ENCODE measurements at places on chromosomes 6 and 20.
A peak's percentile ranks its signal among the peaks of the same experiment; 100 is the strongest.

GRCh38 chr6:26331218-26332073 lies 33.6 kb upstream of the BTN3A2 start:
- DNase-seq = peak; percentile 73

GRCh38 chr6:130037207-130037811 lies 18.9 kb downstream of the L3MBTL3 start:
- DNase-seq = peak; percentile 37

GRCh38 chr20:55255016-55255415 lies 750.3 kb downstream of the CBLN4 start:
- DNase-seq = no peak

DNA sequence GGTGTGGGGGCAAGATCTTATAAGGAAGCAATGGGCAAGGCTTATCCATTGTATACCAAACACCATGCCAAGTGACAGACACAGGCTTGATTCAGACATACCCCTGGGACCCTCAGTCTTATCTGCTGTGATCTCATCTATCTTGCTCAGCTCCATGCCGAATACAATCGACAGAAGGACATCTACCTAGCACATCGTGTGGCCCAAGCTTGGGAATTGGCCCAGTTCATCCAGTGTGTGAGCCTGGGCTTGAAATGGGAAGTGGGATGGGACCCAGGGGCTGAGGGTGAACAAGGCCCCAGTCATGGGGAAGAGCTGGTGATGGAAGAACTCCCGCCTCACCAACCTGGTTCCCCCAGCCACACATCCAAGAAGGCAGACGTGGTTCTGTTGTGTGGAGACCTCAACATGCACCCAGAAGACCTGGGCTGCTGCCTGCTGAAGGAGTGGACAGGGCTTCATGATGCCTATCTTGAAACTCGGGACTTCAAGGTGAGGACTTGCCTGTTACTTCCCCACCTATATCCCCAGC lies 1.9 kb downstream of the SMPD2 start:
- no peak for DNase-seq

DNA sequence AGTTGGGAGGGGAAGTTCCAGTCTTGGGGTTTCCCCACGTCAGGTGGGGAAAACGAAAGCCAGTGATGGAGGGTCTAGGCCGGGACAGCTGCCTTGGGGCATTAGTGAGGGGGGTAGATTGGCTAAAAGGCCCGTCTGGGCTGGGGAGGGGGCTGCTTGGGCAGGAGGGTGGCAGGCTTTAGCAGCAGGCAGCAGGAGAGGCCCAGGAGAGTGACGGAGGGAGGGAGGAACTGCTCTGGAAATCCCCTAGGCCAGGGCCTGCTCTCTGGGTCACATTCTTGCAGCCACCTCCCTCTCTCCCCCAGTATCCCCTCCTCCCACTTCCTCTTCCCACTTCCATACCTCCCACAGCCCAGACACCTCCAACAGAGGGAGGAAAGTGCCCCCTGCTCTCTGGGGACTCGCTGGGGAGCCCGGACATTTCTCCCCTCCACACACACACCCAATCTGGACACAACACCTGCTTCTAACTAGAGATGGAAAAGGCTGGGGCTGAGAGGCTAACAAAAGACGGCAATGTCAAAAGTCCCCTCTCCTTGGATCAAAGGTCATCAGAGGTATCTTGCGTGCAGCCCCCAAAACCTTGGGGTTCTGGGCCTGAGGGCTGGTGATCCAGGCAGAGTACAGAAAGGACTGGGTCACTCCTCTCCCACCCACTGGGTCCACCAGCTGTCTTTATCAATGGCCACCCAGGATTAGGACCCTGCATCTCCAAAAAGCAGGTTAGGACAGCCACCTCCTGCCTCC lies 1.8 kb downstream of the NFKBIE start:
- peak; percentile 73 for DNase-seq

DNA sequence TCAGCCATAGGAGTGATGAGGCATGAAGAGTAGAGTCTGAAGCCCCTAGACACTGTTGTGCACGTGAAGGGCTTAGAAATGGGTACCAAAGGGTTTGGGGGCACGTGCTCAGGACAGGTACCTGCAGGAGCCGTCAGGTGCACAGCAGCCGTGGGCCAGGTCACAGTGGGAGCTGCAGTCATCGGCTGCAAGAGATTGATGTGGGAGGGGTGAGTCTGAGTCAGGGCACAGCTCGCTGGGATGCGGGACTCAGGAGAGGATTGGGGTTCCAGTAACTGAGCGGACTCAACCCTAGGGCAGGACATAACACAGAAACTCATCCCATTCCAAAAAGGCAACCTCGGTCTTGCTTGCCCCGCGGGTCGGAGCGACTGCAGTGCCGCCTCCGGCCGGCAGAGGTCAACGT lies 1.1 kb downstream of the DLK2 start:
- peak; percentile 71 for DNase-seq

- no peak for DNase-seq
Observed at GRCh38 chr20:49587111-49587570, 19.2 kb upstream of the PTGIS start.

GRCh38 chr6:164216839-164217238 lies 802.3 kb downstream of the QKI start:
- DNase-seq = no peak

DNA sequence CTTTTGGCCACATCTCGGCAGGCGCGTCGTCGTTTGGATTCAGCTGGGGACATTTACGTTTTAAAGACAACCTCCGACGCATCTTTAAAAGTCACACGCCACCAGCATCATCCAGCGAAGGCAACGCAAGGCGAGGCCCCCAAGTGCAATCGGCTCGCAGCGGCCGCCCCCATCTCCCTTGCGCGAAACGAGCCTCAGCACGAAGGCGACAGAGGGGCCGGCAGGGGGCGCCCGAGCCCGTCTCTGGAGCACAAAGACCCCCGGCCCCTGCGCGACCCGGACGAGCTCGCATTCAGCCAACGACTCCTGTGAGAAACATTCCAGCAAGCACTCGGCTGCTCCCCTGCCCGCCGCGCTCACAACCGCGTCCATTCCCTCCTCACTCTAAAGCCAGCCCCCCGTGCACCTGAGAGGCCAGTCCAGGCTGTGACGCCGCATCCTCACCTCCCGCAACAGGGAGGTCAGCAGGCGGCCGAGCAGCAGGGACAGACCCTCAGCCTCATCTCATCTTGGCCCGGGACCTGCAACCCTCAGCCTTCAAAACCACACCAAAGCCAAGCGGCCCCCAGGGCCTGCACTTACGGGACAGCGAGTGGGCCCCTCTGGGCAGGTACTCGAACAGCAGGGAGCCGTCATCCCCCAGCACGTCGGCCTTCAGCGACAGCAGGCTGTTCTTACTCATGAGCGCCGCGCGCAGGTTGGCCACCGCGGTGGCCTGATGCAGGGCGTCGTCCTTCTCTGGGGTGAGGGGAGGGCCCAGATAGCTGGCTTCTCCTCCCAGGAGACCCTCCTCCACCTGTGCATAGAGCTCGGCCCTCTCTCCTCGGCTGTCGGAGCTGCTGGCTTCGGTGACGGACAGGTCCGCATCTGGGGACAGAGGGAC lies 35.8 kb downstream of the SLC2A4RG start:
- peak; percentile 37 for DNase-seq

GRCh38 chr6:1215023-1215422 lies 96.9 kb upstream of the FOXQ1 start:
- no peak for DNase-seq

DNA sequence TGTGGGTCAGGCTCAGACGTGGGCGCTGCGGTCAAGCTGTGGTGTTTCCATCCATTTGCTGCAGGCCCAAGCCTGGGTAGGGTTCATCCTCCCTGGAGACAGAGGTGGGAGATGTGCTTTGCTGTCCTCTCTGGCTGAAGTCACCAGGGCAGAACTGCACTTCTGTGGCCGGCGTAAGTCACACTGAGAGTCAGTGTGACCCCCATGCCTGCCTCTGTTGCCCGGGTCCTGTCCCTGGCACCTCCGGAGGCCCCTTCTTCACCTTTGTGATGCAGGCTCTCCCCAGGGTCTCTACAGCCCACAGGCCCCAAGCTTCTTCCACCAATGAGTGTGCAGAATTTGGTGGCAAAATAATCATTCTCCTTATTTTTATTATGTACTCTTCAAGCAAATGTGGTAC lies 53.8 kb upstream of the DACT2 start:
- DNase-seq = no peak

DNA sequence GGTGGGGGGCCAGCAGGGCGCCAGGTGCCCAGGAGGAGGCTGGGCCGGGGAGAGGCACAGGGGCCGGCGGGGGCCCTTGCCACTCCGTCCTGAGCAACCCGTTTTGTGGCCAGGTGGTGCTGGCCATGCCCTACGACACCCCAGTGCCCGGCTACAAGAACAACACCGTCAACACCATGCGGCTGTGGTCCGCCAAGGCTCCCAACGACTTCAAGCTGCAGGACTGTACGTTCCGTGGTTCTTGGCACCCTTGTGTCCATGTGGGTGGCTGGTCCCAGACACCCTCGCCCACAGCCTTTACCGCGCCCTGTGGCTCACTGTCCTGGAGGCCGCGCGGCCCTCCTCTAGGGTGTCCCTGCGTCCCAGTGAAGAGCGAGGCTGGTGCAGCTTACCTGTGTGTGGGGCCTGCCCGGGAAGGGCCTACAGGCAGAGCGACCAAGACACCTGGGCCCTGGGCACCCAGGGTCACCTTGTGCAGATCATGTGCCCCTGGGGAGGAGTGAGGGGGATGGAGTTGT lies 28.7 kb downstream of the PYGB start:
- DNase-seq = no peak

DNA sequence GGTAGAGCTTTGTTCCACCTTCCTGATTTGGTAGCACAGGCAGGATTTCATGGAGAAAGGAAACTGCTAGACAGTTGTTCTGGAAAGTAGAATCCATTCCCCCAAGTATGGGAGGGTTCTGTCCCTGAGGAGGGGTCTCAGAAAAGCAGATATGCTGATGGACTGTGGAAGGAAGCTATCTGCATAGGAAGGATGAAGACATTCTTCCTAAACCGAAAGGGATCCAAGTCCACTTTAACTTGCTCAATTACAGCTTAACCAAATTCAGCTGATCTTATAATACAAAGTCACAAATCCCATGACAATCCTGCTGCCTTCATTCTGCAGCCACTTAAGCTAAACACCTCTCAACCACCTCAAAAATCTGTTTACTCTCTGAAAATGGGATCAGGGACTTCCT lies 2.6 kb downstream of the MAN1A1 start:
- DNase-seq = no peak

GRCh38 chr6:158686791-158687381 lies 37.0 kb downstream of the SYTL3 start:
- DNase-seq = peak; percentile 84

DNA sequence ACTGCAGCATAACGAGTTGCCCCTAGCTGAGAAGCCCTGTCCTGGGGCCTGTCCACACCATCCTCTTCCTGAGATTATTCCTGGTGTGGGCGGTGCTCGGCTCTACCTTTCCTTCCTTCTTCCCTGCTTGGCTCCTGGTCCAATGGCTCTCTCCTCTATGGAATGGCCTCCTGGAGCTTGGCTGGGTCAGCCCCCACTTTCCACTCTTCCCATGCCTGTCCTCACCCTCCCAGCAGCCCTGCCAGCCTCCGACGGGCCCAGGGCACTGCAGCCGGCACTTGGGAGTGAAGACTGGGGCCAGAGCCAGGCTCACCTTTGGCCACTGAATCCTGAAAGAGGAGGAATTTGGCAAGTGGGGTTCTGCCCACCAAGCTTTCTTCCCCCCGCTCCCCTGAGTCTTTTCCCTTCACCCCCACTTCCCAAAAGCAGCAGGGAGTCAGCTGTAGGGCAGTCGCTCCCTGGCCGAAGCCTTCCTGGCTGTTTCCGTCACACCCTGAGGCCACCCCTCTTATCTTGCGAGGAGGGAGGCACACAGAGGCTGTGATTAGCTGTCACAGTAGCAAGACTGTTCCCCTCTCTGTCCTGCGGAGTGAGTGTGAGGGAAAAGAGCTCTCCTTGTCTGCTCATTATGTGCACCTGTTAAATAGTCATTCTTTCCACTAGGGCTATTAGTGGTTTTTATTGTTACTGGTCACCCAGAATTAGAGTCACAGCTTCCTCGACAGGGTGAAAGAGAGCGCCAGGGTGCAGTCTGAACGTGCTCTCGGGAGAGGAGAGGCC lies 6.3 kb upstream of the CDSN start:
- no peak for DNase-seq

DNA sequence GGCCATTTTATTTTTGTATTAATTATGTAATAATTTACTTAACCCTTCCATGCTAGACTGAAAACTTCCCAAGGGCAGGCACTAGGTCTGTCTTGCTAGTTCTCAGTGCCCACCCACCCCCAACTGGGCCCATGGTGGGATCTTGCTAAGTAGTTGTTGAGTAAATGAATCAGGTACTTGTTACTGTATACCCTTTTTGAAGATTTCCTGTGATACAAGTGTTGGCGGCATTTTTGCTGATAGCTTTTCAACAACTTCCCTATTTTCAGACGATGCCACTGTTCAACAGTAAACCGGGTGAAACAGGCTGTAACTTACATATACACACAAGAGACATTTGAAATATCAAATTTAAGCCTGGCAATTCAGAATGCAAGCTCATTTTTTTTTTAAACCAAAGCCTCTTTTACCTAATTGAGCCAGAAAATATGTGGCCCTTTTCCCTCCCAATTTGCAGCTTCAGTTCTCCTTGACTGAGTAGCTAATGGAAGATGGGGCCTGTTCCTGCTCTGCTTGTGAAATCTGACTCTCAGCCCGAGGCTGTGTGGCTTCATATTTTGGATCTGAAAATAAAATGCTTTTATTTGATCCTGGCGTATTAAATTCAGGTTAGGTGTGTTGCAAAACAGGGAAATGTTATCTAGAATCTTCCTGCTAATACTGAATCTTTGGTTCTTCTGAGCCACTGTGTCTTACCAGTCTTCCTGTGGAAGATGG lies 288.3 kb downstream of the NRN1 start:
- DNase-seq = no peak

DNA sequence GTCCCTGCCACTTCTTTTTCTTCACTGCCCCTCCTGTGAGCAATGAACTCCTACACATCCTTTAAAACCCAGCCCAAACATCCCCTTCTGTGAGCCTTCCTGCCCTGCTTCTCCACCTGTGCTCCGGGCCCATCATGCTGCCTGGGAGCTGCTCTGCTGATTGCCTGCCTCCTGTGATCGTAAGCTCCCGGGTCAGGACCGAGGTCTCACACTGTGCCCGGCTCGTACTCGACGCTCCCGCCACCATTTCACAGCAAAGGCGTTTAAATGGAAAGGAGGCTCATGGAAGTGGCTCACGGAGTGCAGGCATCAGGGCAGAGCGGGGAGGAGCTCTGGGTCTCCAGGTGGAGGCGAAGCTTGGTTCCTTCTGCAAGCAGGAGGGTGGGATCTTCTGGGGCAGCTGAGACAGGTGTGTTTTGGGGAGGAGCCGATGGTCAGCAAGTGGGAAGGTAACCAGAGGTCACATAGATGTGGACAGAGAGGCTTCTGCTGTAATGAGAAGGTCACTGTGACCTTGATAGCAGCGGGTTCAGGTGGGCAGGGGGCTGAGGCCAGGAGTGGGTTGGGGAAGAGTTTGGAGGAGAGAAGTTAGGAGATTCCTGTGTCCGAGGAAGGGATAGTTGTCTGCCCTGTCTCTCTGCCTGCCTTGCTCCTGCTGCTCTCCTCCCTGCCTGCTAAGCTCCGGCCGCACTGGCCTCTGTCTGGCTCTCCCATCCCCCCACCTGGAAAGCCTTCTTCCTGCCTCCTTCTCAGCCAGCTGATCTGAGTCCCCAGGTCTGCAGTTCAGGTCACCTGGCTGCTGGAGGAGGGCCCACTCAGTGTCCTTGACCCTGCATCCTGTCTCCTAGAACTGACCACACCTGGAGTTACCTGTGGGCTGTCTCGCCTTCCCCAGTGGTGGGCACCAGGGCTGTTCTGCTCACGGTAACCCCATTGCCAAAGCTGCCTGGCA lies 52.7 kb upstream of the FRMD1 start:
- no peak for DNase-seq

All from CD4-positive, alpha-beta T cell treated with Interleukin-10 for 1 hour (primary cell).